ENCODE measurements at places on chromosomes 7 and 10.

DNA sequence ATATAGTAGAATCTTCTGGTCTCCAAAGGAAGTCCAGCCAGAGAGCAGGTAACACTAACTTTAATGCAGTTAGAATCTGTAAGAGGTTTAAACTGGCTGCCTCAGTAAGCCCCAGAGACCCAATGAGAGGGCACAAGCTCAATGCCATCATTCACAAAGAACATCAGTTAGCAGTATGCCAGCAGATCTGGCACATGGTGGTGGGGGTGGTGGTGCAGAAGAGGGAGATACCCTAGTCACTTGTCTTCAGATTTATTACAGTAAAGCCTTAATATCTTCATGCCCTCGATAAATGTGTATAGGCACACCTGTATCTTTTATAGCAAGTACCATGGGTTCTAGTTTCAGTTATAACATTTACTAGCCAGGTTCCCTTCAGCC lies 86.2 kb downstream of the SORBS1 start:
- no peak for DNase-seq

DNA sequence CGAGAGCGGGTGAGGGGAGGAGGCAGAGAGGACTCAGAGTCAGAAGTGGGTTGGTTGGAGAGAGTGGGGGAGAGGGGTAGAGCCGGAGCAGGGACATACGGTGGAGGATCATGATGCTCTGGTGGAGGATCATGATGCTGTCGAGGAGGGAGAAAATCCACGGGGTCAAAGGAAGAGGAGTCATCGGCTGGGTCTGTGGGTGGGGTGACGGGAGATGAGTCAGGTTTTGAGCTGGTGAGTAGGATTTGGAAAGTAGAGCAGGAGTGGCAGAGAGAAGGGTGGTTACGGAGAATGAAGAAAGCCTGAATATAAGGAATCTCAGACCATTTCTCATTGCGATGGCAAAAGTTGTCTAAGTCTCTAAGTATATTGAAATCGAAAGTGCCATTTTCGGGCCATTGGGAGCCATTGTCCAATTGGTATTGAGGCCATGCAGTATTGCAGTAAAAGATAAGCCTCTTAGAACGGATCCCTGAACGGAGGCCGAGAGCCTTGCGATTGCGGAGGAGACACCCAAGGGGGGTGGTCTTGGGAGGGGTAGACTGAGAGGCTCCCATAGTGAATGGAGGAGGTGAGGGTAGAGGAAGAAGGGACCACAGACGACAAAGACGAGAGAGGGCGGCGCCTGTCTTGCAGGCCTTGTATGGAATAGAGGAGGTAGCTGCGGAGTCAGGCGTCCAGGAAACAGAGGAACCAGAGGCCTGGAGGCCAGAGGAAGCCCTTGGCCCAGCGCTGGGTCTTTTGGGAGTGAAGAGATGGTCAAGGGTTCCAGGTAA lies 23.8 kb downstream of the SCIN start:
- no peak for DNase-seq

GRCh38 chr7:107180378-107180777 lies 11.6 kb downstream of the HBP1 start:
- DNase-seq: no peak

GRCh38 chr7:15609287-15609686 lies 47.5 kb upstream of the AGMO start:
- DNase-seq: no peak

DNA sequence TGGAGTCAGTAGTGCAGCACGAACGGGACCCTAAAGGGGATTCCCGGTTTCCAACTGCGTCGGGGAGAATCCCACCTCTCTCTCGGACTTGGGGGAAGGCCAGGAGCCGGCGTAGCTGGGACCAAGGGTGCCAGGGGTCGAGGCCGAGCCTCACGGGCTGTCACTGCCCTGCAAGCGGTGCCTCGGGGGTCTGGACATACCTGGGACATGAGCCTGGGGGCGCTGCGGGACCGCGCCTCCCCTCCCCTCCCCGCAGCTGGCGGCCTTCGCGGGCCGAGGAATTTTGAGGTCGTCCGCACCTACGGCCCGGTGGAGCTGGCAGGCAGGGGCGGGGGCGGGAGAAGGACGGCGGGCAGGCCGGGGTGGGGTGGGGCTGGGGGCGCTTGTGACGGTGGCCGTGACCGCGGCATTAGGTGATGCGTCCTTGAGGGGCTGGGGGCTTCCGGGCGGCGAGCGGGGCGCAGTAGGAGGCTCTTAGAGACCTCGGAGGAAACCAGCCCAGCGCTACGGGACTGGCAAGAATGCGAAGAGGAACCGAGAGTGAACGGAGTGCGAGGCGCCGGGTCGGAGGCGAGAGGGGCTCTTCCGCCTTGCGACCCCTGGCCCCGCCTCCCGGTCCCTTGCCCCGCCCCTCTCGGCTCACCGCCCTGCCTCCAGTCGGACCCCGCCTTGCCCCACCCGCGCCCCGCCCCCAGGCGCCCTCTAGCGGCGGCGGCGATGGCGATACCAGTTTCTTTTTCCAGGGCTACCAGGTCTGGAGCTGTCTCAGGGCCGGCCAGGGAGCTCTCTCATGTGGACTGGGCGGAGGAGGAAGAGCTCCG lies 48.3 kb downstream of the NPVF start:
- peak; percentile 91 for DNase-seq

GRCh38 chr7:137423321-137423720 lies 79.8 kb upstream of the PTN start:
- no peak for DNase-seq

DNA sequence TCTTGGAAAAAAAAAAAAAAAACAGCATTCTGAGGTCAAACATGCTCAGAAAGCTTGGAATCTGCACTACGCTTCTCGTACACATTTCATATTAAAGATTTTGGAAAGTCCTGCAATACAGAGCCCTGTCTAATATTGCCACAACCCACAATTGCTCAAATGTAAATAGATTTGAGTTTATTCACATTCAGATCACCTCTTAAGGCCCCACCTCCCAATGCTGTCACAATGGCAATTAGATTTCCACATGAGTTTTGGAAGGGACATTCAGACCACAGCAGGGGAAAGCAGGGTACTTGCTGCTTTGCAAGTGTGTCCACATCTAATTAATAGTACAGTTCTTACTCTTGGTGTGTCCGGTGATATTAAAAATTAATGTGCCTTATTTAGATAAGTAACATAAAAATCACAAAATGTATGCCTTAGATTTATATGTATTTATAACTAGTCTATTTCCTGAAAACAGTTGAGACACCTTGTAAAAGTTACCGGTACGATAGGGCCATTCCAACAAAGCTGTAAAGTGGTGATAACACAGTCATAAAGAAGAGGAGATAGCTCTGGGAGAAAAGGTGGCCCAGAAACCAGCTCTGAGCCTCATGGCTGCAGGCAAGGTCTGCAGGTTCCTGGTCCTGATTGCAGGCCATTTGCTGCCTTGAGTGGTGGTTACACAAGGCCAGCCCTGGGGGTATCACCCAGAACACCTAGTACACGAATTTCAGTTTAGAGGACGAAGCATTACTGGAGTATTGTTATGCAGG lies 27.9 kb downstream of the EGFR start:
- no peak for DNase-seq

- DNase-seq: no peak
Measured at GRCh38 chr7:2607122-2607922, 24.5 kb upstream of the TTYH3 start.

DNA sequence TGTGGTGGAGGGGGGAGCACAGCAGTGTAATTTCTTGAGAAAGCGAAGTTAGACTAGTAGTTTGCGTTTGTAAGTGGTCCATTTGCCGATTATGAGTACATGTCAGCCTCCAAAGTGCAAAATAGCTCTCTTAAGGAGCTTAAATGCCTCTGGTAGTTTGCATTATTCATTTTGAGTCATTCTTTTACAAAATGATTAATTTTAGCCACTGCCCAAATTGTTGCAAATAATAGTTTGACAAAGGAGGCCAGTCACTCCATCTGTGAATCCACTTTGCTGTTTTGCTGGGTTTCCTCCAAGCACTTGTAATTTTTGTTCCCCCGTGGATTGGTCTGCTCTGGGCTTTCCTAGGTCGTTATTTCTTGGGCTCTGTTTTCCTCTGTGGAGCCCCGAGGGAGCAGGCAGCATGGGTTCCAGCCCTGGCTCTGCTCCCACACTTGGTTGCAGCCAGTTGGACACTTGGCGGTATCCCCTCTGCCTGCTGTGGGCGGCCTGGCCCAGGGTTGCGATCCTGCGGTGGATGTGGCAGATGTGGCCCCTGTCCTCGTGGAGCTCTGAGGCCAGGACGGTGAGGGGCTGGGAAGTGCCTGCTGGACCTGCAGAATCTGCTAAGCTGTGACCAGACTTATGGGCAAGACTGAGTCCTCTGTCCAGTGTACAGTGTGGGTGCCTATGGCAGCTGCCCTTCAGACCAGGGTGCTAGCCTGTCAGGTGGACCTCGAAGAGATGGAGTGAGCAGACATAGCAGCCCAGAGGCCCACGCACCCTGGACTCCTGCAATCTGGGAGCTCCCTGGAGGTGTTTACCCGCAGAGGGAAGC lies 129.1 kb upstream of the BTBD16 start:
- no peak for DNase-seq

DNA sequence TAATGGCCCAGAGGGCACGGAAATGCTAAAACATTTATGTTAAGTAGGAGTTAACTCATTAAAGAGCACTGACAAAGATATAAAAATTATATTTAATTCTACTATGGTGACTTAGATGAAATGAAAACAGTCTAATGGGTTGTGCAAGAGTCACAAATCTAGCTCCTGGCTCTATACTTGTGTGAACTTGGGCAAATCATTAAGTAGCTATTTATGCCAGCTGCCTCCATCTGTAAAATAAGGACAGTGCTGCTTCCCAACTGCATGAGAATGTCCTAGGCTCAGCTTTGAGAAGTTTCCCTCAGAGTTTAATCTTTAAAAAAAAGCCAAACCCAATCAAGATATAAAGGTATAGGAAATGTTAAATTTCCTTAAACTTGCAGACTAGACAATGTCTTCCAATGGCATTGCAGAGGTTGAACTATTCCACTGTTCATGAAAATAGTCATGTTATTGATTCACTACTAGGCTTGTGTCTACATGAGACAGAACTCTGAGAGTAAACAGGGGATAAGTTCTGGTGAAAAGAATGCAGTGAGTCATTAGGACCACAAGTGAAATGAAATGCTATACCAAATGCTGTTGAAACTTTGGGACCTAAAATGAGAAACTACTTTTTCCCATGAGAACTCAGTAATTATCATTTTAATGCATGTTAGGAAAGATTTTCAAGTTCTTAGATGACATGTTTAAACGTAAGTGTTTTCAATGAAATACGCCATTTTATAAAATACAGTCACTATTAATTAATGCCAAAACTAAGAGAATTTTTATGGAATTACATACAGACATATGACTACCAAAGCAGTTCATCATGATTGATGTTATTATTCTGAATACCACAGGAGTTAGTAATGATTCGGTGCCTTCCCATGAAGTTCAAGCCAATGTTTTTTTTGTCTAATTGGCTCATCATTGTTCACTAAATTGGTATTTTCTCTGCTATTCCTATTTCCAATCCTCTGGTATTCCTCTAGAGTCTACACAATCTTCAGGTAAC lies 84.2 kb downstream of the CDK6 start:
- no peak for DNase-seq

GRCh38 chr10:112959207-112959838 lies 9.3 kb downstream of the TCF7L2 start:
- no peak for DNase-seq

- no peak for DNase-seq
Measured at GRCh38 chr10:47024046-47024322, 112.8 kb downstream of the PTPN20 start.

DNA sequence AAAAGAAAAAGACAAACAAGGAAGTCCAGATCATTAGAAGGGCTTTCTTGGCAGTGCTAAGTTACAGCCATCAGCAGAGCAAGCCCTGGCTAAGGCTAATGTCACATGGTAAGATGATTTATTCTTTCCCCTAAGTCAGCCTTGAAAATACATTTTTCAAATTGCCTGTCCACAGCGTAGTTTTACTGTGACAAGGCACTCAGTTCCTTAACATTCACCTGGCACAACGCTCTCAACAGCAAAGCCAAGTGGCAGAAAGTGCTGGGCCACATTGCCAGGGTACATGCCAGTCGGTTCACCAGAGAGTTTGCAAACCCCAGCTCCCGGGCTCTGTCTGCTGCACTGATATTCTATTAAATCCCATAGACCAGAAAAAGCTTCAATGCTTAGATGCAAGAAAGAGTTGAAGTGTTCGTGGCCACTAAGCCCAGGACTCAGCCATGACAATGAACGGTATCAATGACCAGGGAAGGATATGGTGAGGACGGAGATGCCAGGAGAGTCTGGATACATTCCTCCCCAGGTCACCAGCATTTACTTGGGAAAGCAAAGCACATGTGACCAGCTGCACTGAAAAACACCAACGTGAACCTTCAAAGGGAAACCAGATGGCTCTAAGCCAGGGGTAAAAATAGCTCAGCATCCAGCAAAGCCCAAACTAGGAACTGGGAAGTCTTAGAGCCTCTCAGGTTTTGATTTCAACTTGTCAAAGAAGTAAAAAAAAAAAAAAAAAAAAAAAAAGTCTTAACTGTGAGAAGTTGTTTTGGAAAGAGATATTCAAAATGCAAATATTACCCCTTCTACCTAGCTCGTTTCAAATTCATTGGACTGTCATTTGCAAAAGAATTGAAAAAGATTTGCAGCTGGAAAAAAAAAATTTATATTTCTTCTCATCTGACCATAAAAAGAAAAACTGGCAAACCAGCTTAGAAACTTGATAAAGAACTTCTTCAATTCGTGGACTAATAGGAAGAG lies 23.9 kb upstream of the MPP7 start:
- no peak for DNase-seq

DNA sequence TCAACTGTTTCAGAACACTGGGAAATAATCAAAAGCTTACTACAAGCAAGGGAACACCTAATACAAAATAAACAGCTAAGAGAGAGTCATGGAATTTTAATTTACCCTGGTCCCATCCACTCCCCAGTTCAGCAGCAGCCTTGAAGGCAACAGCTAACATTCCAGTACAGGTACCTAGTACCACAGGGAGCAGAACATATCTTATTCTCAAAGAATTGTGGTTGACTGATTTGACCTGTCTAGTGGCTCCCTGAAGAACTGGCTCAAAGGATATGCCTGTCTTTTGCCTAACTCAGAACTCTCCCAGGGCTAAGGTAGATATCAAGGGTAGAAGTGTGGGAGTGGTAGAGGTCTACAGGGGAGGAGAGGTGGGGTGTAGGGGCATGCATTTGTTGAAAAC lies 32.3 kb downstream of the SMURF1 start:
- no peak for DNase-seq

- peak; percentile 78 for DNase-seq
Measured at GRCh38 chr7:82319674-82320118, 123.9 kb downstream of the CACNA2D1 start.

- no peak for DNase-seq
Measured at GRCh38 chr10:79418274-79418673, 27.1 kb downstream of the ZCCHC24 start.

GRCh38 chr10:69410487-69410886 lies 6.2 kb downstream of the TACR2 start:
- no peak for DNase-seq

DNA sequence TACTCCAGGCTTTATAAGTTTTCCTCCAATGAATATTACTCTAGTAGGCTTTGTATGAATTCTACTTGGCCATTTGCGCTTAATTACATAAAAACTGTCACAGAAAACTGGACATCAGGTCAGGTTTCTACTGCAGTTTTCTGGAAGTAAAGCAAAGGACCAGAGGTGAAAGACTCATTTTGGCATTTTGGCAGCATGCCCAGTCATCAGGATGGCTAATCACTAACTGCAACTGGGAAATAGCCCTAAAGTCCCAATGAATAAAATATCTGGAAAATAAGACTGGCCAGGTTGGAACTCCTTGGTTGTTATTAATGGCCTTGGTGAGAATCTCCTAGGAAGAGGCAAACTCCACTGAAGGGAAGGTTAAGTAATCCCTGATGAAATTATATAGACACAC lies 75.5 kb downstream of the COPG2 start:
- DNase-seq: no peak

GRCh38 chr10:96374639-96374984 lies 15.8 kb upstream of the OPALIN start:
- DNase-seq: peak; percentile 47
